ENCODE measurements at places on chromosomes 5 and 9. TPM values are rescaled to one million over a fixed set of nuclear protein-coding genes. Genes with fewer than 3 reads are reported as not detected.

- no peak for DNase-seq
These were observed 442.2 kb upstream of the MPDZ start for GRCh38 chr9:13721481-13722235.

- DNase-seq = no peak
These were observed 10.9 kb upstream of the DOLPP1 start for GRCh38 chr9:129069862-129070641.

GRCh38 chr9:16726718-16727451 lies 143.6 kb downstream of the BNC2 start:
- DNase-seq = peak; percentile 88

- DNase-seq = no peak
These were observed 103.6 kb upstream of the SSBP2 start for GRCh38 chr5:81854485-81854884.

DNA sequence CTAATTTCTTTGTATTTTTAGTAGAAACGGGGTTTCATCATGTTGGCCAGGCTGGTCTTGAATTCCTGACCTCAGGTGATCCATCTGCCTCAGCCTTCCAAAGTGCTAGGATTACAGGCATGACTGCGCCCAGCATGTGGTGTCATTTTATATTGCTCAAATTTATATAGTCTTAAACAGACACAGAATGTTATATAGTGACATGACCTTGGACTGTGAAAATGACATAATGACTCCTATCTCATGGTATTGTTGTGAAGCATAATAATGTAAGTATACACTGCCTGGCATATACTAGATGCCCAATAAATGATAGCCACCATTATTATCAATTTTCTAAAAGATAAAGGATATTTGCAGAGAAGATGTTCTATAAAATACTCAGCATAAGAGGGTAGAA lies 177.2 kb upstream of the TBCA start:
- no peak for DNase-seq

Gene SLC6A18
- total RNA-seq = not detected

- no peak for DNase-seq
These were observed 64.1 kb downstream of the COL23A1 start for GRCh38 chr5:178525906-178526732.

DNA sequence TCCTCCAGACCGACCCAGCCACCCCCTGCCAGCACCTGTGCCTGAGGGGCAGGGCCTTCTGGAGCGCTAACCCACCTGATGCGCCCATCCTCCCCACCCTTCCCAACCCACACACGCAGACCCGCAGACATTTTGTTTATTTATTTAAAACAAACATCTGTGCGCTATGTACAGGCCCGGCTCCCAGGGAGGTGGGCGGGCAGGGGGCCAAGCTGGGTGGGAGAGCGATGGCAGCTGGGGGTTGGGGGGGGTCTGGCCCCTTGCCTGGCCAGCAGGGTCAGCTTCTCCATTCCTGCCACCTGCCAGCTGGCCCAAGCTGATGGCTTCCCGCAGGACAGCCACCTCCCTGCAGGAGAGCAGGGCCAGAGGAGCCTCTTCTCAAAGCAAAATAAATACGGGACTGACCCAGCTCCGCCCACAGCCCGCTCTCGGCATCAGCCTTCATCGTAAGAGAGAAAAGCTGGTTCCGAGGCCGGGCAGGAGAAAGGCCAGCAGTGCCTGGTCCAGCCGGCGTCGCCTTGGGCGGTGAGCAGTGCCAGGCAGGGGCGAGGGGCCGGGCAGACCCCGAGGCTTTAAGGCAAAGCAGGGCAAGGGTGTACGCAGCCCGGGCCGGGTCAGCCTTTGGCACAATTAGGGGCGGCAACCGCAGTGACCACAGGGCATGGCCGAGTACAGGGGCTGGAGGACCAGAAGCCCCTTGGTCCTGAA lies 10.9 kb upstream of the CLIC3 start:
- DNase-seq = peak; percentile 49

DNA sequence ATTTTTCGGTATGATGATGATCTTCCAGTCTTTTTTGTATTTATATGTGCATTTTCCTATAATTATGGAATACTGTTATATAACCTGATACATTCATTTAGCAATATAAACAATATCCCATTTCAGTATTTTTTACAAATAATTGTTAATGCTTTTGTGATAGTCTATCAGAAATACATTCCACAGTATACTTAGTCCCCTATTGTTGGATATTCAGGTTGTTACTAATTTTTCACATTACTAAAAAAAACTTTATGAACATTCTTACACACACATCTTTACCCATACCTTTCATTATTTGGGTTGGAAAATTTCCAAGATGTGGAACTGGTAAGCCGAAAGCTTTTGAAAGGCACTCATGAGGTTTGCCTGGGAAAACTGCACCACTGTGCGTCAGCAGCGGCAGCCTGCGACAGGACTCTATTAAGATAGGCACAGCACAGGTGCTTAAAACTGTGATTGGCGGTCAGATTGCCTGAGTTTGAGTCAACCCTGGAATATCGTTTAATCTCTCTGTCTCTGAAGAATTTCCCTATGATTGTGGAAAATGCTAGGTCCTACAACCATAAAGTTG lies 147.5 kb upstream of the ERCC6L2 start:
- peak; percentile 71 for DNase-seq

DNA sequence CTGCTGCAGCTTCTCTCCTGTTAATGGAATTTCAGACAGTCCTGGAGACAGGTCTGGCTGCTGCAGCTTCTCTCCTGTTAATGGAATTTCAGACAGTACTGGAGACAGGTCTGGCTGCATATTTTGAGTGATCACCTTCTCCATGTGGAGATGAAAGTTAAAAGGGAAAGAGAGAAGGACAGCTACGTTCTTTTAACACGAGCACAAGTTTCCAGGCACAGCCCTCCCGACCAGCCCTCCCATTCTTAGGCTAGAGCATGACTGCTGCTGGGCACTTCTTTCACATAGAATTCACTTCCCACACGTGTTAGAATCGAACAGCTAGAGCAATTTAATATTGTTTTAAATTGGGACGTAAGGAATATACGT lies 133.3 kb upstream of the DMRT1 start:
- DNase-seq = no peak

DNA sequence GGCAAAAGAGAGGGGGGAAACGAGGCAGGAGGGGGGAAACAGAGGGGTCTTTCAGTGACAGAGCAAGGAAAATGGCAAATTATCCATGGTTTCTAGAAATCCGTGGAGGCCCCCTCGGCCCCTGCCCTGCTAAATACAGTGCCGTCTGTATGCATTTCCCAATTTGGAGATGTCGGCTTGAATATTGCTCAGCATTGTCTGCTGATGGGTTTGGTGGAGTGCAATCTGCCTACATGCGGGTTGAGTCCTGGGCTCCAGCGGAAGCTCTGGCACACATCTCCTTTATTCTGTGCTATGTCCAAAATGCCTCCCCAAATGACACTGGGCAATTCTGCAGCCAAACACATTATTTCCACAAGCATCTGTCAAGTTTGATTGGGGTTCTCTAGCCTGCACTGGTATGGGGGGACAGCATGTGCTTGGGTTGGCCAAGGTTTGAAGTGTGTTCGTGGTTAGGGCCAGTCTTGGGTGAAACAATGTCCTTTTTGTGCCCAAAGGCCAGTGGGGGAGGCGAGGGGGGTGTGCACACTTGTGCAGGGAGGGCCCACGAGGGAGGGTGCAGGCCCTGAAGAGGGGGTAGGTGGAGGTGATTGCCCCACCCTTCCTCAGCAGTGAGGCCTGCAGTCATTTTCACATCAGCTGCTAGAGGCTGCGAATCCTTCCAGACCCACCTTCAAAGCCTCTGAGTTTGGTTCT lies 6.2 kb upstream of the NEUROG1 start:
- no peak for DNase-seq

GRCh38 chr9:34664281-34665066 lies 2.0 kb upstream of the CCL27 start:
- DNase-seq = peak; percentile 73

Gene TENT4A
- 46.9 TPM for total RNA-seq

DNA sequence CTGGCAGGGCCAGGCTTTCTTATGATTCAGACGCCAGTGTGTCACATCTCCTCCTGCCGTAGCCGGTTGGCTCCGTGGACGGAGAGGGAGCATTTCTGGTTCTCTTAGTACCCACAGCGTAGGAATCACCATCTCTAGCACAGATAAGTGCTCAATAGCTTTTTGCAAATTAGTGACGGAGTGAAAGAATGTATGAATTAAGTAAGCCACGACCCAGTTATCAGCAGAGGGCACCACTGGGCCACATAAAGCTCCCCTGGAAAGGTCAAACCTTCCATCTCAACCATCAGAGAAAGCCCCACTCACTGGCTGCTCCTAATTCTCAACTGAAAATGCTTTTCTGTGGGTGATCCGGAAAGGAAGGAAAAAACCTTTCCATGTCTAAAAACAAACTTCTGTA lies 317.0 kb upstream of the ADCY2 start:
- no peak for DNase-seq

GRCh38 chr5:133274597-133274935 lies 222.8 kb downstream of the HSPA4 start:
- no peak for DNase-seq

DNA sequence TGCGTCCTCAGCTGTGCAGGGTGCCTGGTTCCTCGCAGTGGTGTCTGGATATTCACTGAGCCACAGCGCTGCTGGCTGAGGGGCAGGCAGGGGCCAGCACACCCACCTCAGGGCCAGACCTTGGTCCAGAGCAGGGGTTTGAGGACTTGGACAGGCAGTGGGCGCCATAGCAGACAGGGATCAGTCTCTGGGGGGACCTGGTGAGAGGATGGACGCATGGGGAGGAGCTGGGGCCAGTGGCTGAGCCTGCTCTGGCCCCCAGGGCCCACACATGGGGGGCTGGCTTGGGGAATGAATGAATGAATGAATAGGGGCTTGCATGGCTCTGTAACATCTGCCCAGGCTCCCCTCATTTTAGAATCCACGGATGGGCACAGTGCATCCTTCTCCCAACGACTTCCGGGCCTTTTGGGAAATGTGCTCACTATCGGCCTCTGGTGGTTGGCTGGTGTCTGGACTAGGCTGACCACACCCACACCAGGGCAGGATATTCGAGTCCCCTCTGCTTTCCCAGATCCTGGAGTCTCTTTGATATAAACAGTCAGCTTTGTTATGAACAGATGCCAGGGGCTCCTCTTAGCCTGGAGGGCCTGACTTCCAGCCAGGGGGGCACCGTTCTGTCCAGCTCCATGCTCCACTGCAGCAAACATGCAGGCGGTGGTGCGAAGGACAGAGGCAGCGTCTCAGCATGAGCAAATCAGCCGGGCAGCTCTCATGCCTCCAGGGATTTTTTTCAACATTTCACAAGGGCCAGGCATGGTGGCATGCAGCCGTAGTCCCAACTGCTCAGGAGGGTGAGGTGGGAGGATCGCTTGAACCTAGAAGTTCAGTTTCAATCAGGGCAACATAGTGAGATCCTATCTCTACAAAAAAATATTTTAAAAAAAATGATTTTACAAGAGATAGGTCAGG lies 62.6 kb downstream of the NEK6 start:
- peak; percentile 81 for DNase-seq

Gene BAAT
- total RNA-seq = 0.17 TPM

Gene HRH2
- 8.4 TPM for total RNA-seq

- no peak for DNase-seq
These were observed 52.8 kb upstream of the PRSS3 start for GRCh38 chr9:33742519-33742918.

Data from lung (tissue), 17 donors.